ENCODE measurements at places on chromosomes 13 and 19.

DNA sequence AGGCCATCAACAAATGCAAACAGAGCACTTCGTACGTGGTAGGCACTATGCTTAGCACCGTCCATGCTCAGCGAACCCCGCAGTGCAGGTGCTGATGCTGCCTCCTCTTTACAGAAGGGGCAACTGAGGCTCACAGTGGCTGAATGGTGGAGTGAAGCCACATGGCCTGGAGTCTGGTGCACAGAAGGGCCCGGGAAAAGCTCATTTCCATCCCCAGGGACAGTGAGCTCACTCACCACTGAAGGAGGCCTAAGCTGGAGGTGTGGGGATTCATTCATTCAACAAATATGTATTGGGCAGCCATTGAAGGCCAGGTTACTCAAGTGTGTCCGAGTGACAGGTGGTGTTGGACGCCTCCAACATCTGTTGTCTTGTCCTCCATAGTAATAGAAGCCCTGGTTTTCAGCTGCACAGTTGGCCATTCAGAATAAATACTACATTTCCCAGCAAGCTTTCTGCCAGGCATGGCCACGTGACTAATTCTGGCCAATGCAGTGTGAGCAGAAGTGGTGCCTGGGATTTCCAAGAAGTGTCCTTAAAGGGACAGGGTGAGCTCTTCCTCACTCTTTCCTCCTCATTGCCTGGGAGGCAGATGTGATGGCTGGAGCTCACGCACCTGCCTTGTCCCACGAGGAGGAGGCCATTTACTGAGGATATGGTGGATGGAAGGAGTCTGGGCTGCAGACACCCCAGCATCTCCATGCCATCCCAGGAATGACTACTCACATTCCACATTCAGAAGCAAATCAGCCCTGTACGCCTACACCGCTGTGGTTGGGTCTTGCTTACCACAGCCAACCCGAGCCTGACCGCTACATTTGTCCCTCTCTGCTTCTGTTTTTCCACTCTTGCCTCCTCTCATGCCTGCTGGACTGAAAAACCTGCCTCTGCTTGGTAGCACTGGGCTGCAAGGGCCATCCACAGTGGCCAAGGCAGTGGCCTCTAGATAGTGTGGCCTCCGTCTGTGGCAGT lies 2.3 kb upstream of the ZNRF4 start:
- peak; percentile 5 for DNase-seq

- no peak for DNase-seq
Observed at GRCh38 chr13:93420887-93421286, 194.3 kb downstream of the GPC6 start.

GRCh38 chr13:21012211-21012610 lies 49.2 kb downstream of the LATS2 start:
- DNase-seq = no peak

GRCh38 chr19:3982701-3983541 lies 2.3 kb downstream of the EEF2 start:
- peak; percentile 51 for DNase-seq

DNA sequence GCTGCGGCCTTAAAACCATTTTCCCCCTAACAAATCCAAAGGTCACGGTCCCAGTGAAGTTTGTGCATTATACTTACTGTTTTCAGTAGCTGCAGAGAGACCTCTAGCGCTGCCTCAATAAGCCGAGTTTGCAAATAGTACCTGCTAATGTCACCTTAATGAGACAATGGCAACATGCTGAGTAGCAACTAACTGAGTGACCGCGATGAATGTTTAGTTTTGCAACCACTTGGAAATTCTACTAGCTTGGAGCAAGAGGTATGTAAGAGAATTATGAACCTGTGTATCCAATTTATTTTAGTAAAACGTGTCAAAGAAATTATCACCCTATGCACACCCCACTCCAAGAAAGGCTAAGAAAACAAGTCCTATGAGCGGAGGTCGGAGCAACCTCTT lies 1.2 kb downstream of the KPNA3 start:
- peak; percentile 41 for DNase-seq

DNA sequence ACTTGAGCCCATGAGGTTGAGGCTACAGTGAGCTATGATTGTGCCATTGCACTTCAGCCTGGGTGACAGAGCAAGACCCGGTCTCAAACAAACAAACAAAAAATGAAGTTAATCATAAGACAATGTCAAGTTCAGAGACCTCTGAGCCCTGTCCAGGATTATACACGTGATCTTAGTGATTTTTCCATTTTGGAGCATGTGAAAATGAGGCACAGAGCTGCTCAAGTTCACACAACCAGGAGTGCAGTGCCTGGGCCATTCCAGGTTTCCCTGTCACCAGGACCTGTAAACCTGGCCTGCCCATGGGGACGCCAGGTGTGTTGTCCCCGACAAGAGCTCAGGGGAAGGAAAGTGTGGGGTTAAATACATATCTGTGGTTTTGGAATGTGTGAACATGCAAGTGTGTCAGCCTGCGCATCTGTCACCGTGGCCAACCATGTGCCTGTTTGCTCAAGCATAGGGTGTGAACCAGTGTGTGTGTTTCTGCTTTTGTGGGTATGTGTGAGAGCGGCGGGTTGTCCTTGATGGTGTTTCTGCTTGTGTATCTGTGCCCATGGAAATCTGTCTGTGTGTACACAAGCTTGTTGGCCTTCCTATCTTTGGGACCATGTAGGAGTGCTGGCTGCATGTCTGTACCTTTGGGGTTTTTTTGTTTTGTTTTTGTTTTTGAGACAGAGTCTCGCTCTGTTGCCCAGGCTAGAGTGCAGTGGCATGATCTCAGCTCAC lies 1.5 kb upstream of the FXYD1 start:
- no peak for DNase-seq

DNA sequence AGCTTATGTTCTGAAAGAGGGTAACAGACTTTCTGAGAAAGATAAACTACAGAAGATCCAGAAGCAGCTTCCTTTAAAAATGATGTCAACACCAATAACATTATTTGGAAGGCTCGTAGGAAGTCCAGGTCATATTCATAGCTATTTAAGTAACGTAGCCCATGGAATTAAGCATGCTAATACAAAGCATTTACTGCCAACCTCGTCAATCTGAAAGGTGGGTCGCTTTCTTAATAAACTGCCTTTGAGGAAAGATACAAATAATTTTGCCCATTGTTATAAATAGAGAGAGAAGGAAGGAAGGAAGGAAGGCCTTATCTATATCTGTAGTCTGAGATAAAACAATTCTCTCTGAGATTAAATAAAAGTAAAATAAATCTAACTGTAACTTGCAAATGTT lies 80.3 kb downstream of the STARD13 start:
- DNase-seq = no peak

DNA sequence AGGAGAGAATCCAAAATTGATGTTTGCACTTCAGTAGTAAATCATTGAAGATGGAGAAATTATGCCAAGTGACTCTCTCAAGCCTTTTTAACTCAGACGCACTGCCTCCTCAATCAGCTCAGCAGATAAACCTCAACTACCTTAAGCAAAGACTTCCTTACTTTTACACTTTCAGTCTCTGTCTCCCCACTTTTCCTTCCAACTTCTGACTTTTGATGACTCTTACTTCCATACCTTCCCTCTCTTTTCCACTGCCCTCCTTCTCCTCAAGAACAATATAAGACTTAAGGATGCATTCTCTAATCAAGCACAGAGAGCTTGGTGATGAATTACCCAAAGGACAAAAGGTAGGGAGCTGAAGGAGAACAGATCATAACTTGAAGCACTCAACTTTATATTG lies 4.8 kb upstream of the DACH1 start:
- no peak for DNase-seq

- DNase-seq = no peak
Observed at GRCh38 chr13:43546251-43546650, 240.5 kb downstream of the ENOX1 start.

DNA sequence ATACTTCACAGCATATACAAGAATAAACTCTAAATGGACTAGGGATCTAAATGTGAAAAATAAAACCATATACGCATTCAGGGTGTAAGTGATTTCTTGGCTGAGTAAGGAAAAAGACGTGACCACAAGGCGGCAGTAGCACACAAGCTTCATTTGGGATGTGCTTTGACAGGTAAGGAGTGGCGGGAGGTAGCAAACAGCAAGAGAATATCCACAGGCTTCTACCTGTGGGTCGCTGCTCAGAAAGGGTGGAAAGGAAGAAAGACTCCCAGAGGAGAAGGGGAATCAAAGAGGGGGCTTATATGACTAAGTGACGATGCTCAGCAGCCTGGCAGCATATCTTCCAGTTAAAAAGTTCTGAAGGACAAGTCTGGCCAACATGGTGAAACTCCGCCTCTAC lies 2.5 kb upstream of the ZNF121 start:
- DNase-seq = peak; percentile 72

DNA sequence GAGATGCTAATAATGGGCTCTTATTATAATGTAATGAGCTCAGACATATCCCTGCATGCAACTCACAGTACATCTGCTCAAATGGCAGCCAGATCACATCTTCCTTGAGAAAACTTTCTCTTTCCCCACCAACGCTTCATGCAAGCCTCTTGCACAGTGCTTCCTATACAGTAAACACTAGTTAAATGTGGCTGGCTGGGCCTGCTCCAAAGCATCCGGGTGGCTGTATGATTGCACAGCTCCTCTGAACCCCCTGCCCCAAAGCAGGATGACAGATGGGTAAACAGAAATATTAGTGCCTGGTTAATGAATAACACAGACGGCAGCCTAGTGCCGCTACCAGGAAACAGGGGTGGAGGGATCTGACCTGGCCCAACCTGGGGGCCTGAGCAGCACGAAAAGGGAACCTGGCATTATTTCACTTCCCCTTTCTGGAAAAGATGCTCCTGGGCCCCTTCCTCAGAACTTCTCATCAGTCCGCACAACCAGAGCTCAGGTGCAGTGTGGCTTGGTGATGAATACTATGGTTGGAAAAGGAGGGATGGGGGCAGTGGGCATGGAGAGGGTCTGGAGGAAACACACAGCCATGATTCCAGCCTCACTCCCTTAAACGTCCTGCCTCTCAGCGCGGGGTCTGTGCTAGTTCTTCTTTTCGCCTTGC lies 10.8 kb downstream of the FFAR2 start:
- DNase-seq = no peak

DNA sequence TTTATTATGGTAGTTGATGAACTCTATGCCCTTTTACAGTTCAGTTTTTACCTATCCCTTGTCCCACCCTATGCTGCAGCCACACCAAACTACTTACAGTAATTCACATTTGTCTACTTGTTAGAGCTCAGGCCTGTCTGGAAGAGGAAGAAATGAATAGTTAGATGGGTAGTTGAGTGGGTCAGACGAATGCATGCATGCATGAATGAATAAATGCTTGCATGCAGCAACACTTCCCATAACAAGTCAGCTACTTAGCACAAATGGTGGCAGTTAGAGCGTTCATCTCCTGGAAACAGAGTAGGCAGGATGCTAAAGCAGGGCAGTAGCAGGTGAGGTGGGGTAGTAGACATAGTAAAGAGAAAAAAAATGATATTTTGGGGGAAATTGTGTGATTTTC lies 322.3 kb downstream of the NDFIP2 start:
- no peak for DNase-seq

GRCh38 chr19:40962460-40962961 lies 28.6 kb upstream of the CYP2B6 start:
- no peak for DNase-seq

GRCh38 chr19:37941782-37942515 lies 34.9 kb downstream of the SIPA1L3 start:
- no peak for DNase-seq

DNA sequence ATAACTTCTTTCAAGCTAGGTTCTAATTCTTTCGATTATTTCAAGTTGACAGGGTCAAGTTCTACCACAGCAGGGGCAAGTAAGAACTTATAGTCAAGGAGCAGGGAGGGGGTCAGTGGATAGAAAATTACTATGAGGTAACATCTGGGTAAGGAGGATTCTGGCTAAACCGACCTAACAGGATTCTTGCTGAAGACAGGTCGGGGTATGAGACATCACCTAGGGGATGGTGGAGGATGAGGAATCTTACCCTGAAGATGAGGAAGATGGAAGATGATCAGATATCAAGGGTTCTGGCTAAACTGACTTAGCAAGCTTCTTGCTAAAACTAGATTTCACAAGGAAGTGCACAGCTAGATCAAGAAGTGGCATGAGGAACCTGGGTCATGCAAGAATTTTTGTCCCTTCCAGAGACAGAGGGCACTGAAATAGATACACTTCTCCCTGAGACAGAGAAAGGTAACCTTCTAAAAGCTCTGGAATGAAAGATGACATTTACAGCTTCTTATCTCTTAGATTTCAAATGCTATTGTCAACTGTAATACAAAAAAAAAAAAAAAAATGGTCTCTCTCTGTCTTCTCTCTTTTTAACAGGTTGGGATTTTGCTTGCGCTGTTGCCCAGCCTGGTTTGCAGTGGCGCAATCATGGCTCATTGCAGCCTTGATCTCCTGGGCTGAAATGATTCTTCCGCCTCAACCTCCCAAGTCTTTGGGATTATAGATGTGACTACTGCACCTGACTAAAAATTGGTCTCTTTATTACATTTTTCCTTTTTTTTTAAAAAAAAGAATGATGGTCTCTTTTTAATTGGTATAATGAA lies 9.6 kb upstream of the METTL21C start:
- no peak for DNase-seq

DNA sequence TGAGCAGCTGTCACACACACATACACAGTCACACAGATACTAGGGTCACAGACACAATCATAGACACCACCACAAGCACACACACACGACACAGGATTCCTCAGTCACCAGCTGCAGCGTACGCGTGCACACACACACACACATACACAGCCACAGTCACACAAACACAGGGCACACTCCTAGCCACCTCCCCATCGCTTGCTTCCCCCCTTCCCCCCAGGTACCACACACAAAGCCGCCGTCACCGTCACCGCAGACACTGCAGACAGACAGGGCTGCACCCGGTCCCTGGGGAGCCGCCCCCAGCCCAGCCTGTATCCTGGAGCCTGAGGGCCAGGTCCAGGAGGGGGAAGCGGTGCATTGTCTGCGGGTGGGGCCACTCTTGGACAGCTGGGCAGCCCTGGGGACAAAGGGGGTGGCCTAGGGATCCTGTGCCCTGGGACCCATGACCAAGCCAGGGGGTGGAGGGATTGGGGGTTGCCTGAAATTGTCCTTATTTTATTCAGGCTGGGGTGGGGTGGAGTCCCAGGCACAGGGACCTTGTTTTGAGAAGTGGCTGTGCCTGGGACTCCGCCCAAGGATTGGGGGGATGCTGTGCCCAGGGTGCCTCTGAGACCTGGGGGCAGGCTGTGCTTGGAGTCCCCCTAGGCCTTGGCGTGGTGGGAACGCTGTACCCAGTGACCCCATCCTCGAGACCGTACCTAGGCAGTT lies 957 bp downstream of the NUMBL start:
- no peak for DNase-seq

GRCh38 chr13:70812481-70812880 lies 704.2 kb upstream of the KLHL1 start:
- no peak for DNase-seq

DNA sequence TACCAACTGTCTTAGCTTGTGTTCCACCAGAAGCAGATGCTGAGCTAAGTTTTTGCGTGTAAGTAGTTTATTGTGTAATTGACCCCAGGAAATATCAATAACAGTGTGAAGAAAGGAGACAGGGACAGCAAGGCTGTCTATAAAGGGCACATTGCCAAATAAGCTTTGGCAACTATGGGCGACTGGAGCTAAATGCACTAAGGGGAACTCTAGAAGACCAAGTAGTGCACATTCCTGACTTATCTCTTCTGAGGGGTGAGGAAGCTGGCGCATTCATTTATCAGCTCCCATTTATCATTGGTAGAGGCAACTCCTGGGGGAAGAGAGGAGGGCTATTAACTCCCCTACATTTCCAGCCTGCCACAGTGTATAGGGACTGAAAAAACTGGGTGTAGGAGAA lies 135.0 kb downstream of the DLEU7 start:
- no peak for DNase-seq

- no peak for DNase-seq
Observed at GRCh38 chr19:16073481-16073880, 2.8 kb upstream of the TPM4 start.
